ENCODE measurements at places on chromosomes 12 and 14. TPM values are rescaled to one million over a fixed set of nuclear protein-coding genes. Genes with fewer than 3 reads are reported as not detected.

The CRADD gene
- 10.2 TPM for total RNA-seq

The PMCH gene
- not detected for total RNA-seq

The ANP32D gene
- not detected for total RNA-seq

The PTPRQ gene
- 2.9 TPM for total RNA-seq

The BBOF1 gene
- 6.9 TPM for total RNA-seq

The NGDN gene
- total RNA-seq, result 34.2 TPM

The HOXC9 gene
- 4.3 TPM for total RNA-seq
